AG04449 (cell line): ENCODE measurements at places on chromosomes 6 and 20.

DNA sequence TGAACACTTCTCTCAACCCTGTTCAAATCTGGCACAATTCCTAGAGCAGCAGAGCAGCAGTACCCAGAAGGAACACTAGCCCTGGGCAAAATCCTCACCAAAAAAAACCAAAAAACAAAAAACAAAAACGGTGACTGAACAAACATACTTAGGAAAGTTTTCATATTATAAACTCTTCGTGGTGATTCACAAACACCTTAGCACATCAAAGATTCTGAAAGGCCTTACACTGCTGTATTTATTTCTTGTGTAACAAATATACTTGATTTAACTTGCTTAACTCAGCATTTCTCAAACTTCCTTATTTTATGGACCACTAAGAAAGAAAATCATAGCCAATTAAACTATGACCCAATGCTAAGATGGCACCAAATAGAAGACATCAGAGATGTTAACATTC is 57.8 kb upstream of the RREB1 start:
- DNase-seq: no peak

DNA sequence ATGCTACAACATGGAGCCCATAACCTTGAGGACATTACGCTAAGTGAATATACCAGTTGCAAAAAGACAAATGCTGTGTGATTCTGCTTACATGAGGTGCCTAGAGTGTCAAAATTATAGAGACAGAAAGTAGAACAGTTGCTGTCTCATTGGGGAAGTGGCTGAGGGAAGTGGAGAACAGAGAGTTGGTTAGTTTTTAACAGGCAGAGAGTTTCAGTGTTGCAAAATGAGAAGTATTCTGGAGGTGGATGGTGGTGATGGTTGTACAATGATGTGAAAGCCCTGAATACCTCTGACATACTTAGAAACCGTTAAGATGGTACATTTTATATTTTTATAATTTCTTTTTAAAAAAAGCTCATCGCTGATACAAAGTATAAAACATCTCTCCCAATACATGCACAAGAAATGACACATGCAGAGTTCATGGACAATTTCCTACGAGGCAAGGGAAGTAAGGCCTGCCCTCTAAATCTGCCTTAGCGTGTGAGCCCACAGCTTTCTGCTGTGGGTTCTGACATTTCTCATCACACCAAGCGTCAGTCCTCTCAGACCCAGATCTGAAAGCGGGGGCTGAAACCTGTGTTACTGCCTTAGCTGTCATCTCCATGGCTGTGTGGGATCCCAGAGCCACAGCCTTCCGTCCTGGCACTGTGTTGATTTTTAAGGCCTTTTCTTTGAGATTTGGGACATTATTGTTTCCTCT is 126.0 kb downstream of the RNASET2 start:
- DNase-seq: no peak

DNA sequence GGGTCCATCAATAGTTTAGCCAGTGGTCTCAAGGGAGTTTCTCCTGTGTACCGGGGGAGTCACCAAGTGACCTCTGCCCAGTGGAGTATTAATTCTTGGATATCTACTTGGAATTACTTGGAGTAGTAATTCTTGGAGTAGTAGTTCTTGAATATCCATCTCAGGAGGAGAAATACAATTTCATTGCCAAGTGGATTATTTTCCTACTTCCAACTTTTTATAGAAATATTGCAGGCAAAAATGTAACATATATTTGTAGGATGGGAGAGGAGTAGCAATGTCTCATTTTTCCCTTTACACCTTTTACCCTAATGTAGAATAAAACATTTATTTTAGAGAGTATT is 91.6 kb upstream of the FAM184A start:
- DNase-seq: no peak

DNA sequence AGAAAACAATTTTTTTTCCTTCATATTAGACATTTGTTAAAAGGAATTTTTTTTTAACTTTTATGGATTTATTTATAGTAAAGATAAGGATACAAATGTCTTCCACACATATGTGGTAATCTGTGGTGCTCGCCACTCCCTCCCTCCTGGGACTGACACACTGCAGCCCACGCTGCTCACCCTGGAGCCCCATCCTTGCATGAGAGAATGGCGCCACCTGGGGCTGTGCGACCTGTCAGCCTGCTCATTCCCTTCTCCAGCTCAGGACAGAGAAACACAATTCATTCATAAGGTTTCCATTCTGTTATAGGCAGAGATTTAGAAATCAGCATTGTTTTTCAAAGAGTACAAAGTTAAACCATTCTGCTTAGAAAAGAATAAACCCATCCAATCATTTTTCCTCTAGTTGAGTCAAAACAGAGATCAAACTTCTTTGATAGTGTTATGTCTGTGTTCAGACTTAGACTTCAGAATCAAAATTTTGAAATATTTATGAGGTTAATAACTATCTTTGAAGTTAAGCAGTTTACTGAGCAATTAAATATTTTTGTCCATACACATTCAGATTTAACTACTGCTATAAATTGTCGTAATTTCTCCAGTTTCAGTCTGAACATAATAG is 42.8 kb upstream of the DYNLRB1 start:
- no peak for DNase-seq

- DNase-seq: no peak
These were observed 175.5 kb downstream of the ATXN1 start for GRCh38 chr6:16585805-16586204.

- DNase-seq: no peak
These were observed 33.1 kb upstream of the FAM83D start for GRCh38 chr20:38893056-38893564.

GRCh38 chr6:90859612-90860011 is 272.7 kb upstream of the MAP3K7 start:
- DNase-seq: no peak

GRCh38 chr20:64106435-64106961 is 867 bp downstream of the NPBWR2 start:
- DNase-seq: no peak

DNA sequence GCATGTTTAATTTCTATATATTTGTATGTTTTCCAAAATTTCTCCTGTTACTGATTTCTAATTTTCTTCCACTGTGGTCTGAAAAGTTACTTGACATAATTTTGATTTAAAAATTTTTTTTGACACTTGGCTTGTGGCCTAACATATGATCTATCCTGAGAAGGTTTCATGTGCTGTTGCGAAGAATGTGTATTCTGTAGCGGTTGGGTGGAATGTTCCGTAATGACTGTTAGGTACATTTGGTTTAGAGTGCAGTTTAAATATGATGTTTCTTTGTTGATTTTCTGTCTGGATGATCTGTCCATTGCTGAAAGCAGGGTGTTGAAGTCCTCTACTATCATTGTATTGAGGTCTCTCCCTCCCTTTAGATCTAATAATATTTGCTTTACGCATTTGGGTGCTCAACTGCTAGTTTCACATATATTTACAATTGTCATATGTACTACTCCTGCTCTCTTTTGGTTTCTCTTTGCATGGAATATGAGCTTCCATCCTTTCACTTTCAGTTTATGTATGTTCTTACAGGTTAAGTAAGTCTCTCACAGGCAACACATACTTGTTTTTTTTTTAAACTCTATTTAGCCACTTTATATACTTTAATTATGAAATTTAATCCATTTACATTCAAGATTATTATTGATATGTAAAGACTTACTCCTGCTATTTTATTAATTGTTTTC is 19.5 kb upstream of the EDN1 start:
- DNase-seq: no peak

- no peak for DNase-seq
These were observed 8.6 kb upstream of the FAM83D start for GRCh38 chr20:38917657-38918056.

DNA sequence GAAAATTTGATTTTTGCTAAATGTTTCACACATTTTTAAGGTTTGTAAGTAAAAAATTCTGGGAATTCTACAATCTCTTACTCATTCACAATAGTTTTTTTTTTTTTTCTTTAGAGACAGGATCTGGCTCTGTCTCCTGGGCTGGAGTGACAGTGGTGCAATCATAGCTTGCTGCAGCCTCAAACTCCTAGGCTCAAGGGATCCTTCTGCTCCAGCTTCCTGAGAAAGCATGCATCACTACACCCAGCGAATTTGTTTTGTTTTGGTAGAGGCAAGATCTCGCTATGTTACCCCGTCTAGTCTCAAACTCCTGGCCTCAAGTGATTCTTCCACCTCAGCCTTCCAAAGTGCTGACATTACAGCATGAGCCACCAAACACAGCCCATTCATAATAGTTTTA is 232.8 kb downstream of the GJA1 start:
- no peak for DNase-seq

DNA sequence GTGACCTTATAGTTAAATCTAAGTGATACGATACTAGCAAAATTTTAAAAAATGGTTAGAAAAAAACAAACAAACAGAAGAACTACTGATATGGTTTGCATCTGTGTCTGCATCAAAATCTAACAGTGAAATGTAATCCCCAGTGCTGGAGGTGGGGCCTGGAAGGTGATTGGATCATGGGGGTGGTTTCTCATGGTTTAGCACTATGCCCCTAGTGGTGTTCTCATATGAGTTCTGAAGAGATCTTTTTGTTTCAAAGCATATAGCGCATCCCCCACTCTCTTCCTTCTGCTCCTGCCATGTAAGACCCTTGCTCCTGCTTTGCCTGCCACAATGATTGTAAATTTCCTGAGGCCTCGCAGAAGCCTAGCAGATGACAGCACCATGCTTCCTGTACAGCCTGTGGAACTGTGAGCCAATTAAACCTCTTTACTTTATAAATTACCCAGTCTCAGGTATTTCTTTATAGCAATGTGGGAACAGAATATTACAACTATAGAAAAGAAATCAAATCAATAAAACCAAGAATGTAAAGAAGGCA is 5.4 kb downstream of the FBXL4 start:
- no peak for DNase-seq

GRCh38 chr6:17299750-17300149 is 18.6 kb downstream of the RBM24 start:
- DNase-seq: no peak

DNA sequence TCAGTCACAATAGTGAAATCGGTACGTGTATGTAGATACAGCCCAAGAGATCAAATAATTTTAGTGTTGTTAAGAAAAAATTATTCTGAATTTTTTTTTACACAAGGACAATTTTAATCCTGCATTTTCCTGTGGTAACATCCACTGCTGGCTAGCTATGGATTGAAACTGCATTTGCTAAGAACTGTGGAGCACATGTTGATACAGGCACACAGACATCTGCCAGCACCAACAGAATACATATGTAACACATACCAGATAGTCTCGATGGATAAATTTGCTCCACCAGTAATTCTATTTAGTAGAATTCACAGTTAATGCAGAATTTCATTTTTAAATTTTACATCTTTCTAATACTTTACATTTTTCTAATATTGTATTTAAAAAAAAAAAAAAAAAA is 2.2 kb downstream of the ASIP start:
- no peak for DNase-seq

- DNase-seq: no peak
These were observed 127.9 kb downstream of the PXDC1 start for GRCh38 chr6:3623451-3624249.

DNA sequence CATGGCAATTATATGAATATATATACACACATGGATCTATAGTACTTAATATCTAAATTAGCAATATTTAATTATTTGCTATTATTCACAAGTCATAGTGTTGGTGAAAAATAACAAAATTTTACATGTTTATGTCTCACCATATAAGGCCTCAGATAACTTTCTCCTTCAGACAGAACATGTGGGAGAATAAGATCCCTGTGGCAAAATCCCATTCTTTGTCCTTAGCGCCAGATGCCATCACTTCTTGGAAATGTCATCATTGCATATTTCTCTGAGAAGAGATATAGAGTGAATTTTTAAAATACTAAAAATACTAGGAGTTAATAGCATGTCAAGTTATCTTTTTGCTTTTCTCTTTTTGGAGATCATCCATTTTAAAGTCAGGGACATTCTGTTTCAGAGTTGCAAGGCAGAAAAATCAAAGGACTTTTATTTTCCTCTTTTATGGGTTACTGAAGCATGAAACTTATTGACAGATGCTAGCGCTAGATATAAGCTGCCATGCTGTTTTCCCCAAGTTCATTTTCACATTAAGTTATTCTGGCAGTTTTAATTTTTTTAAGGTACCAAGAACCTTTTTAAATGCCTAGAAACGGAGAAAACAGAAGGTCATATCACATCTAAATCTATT is 30.4 kb upstream of the STXBP5 start:
- DNase-seq: no peak

- DNase-seq: no peak
These were observed 42.3 kb upstream of the PTPN1 start for GRCh38 chr20:50467718-50468356.

DNA sequence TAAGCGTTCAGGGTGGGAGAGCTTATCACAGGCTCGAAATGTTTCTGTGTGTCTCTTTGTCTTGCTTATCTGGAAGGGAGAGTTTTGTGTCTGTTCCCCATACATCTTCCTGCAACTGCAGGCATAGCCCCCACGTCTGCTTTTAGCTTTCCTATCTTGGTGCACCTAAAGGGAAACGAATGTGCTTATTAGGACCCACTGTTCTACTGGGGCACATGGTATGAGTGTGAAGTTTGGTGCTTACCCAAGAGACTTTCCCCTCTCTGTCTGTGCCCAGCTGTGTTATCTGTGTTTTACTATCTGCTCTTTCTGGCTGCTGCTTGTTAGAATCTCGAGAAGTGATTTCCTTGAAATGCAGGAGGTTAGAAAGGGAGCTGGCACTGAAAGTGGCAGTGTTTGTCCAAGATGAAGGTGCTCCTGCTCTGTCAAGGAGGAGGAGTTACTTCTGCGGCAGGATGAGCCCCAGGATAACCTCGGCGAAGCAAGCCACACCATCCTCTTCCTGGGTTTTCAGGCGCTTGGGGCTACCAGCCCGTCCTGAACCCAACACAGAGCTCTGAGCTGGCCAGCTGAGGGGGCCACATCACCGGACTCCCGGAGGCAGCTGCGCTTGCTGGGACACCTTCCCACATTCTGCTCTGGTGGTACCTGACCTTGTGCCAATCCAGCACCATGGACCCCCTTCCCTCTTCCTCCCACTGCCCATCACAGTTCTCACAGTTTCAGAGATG is 23.4 kb downstream of the DYNLT1 start:
- DNase-seq: no peak

- DNase-seq: no peak
These were observed 50.9 kb downstream of the MAP7 start for GRCh38 chr6:136499370-136499769.

DNA sequence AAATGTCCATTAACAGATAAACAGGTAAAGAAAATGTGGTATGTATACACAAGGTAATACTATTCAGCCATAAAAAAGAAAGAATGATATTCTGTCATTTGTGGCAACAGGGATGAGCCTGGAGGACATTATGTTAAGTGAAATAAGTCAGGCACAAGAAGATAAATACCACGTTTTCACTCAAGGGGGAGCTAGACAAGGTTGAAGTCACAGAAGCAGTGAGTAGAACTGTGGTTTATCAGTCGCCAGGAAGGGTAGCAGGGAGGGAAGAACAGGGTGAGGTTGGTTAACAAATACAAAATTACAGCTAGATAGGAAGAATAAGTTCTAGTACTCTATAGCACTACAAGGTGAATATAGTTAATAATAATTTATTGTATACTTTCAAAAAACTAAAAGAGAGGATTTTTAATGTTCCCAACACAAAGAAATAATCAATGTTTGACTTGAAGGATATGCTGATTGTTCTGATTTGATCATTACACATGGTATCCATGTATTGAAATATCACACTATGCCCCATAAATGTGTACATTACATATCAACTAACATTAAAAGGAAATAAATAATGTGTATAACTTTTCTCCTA is 21.1 kb downstream of the RTN4IP1 start:
- DNase-seq: no peak

GRCh38 chr6:68915586-68915985 is 280.5 kb downstream of the ADGRB3 start:
- no peak for DNase-seq

GRCh38 chr6:79544299-79544927 is 7.2 kb upstream of the LCA5 start:
- no peak for DNase-seq
